Pancreas (tissue), 10 donors: ENCODE measurements at places on chromosomes 16 and 17. TPM values are rescaled to one million over a fixed set of nuclear protein-coding genes. Genes with fewer than 3 reads are reported as not detected.
A peak's percentile ranks its signal among the peaks of the same experiment; 100 is the strongest.

SPNS2 gene
- 16.5 TPM for total RNA-seq

TRPV3 gene
- total RNA-seq = 0.43 TPM

GRCh38 chr16:11957591-11958395, 7.2 kb upstream of the TNFRSF17 start:
- DNase-seq = no peak

DNA sequence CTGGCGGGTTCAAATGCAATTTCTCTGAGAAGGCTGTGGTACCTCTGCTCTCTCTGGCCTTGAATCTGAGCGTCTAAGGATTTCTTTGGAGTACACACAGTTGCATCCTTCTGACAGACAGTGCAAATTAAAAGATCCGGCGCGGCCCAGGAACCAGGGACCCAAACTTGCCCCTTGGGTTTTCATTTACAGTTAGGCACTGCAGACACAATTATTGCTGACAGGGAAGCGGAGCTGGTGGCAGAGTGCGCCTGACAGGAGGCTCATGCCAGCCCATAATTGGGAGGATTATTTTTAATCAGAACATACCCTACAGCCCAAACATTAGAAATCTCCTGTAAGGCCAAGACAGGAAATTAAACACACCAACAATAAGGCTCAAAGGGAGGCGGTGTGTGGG, 1023.4 kb upstream of the RBFOX1 start:
- DNase-seq = no peak

EVI2B gene
- total RNA-seq = 0.12 TPM

NPIPA5 gene
- 5.1 TPM for total RNA-seq

DNA sequence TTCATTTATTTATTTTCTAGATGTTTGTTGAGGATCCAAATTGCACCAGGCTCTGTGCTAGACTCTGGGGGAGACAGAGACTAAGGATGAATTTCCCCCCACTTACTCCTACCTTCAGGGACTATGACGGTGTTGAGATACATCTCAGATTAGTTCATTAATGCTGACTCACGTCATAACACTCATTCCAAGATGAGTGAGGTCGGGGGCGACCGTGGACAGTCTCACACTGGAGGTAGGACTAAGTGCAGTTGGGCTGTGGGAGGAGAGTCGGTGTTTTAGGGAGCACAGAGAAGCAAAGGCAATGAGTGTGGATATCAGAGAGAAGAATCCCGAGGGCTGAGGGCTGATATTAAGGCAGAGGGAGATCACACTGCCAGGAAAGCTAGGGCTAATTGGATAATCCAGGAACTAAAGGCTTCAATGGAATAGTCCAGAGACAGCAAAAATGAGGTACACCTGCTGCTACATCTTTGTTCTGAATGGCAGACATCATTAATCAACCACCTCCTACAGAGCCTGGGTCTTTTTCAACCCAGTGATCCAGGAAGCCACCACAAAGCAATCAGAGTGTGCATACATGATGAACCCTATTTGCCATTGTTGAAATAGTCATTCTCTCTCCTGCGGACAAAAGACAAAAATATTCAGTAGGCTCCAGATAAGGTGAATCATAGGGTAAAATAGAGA, 38.6 kb upstream of the CACNG4 start:
- DNase-seq = no peak

CCL13 gene
- 0.70 TPM for total RNA-seq

GRCh38 chr16:81263470-81264220, 25.2 kb downstream of the BCO1 start:
- no peak for DNase-seq

- peak; percentile 68 for DNase-seq
Measured at GRCh38 chr17:44363613-44364159, at the start of gene FAM171A2. Gene FAM171A2, minus strand, starts transcription at chr17:44363853. Its CDS starts 139 bp downstream, at chr17:44363714.

TPSB2 gene
- total RNA-seq = 0.69 TPM

- DNase-seq = no peak
Measured at GRCh38 chr16:7628981-7629380, 296.3 kb downstream of the RBFOX1 start.

- no peak for DNase-seq
Measured at GRCh38 chr17:29004081-29004692, 1.6 kb downstream of the SEZ6 start.

CX3CL1 gene
- 6.1 TPM for total RNA-seq

ENGASE gene
- 22.9 TPM for total RNA-seq

MYLK3 gene
- total RNA-seq = 0.24 TPM

CD7 gene
- 0.98 TPM for total RNA-seq

DNA sequence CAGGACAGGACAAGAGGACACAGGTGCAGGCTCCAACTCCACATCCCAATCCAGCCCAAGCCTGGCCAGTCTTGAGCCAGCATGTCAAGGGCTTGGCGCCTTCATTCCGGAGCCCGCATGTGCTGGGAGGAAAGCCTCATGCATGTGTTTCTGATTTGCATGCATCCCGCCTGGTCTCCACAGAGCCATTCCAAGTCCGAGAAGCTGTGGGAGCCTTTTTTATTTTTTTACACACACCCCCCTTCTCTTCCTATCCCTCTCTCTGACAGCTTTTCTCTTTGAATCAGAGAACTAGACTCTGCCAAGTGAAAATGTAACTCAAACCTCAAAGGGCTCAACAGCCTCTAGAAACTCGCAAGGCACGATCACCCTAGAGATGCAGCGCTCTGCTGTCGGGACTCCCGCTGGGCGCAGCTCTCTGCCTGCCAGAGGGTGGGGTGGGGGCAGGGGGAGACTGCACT, 45.1 kb downstream of the NOG start:
- no peak for DNase-seq

CTF1 gene
- 1.6 TPM for total RNA-seq

KRT33A gene
- total RNA-seq = not detected

CBX2 gene
- total RNA-seq = 1.2 TPM

- DNase-seq = no peak
Measured at GRCh38 chr16:49194537-49195236, 87.0 kb downstream of the CBLN1 start.

- no peak for DNase-seq
Measured at GRCh38 chr17:79027925-79028491, 4.0 kb downstream of the C1QTNF1 start.

- no peak for DNase-seq
Measured at GRCh38 chr17:12064395-12064794, 43.7 kb downstream of the MAP2K4 start.

- DNase-seq = no peak
Measured at GRCh38 chr16:87326151-87326571, 9.0 kb upstream of the C16orf95 start.

GRCh38 chr16:89001117-89002027, 24.4 kb upstream of the CBFA2T3 start:
- DNase-seq = no peak

GRCh38 chr17:61656721-61657217, 65.8 kb upstream of the NACA2 start:
- no peak for DNase-seq

DNA sequence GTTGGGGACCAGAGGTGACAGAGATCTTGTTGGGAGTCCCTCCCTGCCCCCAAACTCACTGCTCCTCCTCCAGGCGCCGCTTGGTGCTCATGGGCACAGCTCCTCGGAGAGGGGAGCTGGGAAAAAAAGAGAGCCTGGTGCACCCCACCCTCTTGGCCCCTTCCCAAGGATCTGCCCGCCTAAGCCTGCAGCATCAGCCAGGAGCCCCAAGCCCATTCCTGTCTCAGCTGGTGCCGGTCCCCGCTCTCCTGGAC, 400 bp downstream of the HCFC1R1 start:
- no peak for DNase-seq

CCL16 gene
- total RNA-seq = not detected

TMEM88 gene
- total RNA-seq = 3.2 TPM

- no peak for DNase-seq
Measured at GRCh38 chr16:48596326-48596725, 13.7 kb downstream of the N4BP1 start.

GRCh38 chr16:75919664-75920063, 193.4 kb upstream of the CPHXL start:
- no peak for DNase-seq

- no peak for DNase-seq
Measured at GRCh38 chr17:69511250-69511649, 96.8 kb downstream of the MAP2K6 start.

- no peak for DNase-seq
Measured at GRCh38 chr16:9261376-9261775, 169.9 kb downstream of the HAPSTR1 start.

GRCh38 chr16:49699841-49700175, 156.1 kb downstream of the ZNF423 start:
- DNase-seq = no peak

DNA sequence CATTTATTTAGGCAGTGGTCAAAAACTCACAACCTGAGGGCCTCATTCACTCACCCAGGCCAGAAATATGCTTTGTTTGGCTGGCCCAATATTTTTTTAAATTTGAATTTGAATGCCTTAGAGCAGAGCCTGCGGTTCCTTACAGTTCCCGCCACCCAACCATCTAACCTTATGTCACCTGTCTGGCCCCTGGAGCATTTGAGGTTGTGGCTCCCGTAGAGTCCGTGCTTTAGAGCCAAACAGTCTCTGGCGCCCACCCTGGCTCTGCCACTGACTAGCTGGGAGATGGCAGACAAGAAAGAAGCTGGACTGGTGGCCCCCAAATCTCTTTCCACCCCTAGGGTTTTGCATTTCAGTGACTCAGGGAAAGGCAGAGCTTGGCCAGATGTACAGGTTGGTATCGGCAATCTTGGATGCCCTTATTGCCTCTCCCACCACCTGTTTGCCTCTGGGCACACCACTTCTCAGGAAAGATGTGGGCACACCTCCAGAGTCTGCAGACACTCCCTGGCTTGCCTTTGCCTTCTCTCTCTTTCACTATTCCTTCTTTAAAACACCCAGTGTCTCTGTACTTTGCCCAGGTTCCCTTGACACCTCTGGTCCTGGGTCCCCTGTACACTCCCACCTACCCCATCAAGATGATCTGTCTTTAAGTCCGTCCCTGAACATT, 1.9 kb upstream of the MAP3K14 start:
- DNase-seq = no peak

DNA sequence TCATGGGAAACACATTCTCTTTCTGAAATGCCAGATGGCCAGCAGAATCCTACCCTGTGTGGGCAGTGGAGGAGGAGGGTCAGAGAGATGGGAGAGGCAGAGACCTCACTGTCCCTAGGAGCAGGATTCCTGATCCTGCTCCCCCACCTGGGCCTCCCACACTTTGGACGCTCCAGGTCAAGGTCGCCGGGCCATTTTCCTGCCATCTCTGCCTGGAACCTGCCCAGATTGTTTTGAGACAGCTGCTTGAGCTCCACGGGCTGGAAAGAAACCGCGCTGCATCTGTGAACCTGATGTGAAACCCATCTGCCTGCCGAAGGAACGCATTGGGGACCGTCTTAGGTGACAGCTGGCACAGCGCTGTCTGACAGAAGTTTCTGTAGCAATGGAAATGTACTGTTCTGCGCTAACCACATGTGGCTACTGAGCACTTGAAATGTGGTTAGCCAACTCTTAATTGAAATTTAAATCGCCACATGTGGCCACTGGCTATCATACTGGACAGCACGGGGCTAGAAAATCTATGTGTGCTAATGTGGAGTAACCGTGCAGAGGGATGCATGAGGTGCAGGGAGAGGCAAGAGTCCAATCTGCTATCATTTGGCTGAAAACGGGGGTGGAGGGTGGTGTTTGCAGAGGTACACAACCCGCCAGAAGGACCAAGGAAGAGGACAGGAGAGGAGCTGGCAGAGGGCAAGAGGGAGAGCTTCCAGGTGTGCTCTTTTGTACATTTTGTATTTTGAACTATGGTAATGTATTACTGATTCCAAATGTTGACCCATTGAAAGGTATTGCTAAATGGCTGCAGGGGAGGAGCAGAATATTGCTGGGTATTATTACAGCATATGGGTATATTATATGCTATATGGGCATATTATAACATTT, 15.4 kb upstream of the NUBP1 start:
- DNase-seq = no peak

DNA sequence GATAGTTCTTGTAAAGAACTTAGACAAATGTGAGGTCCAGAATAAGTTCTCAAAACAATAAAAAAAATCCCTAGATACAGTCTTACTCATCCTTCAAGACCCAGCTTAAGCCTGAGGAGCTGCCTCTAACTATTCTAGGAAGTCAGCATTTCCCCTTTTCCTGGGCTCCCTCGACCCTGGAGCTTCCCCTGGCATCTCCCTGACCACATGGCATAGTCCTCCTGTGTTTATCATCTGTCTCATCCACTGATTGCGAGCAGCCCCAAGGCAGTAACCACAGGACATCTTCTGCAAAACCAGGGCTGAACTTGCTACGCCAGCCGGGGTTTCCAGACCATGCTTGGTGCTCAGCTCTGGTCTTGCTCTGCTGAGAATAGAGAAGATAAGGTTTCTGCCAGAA, 36.7 kb upstream of the NLRP1 start:
- no peak for DNase-seq

DNA sequence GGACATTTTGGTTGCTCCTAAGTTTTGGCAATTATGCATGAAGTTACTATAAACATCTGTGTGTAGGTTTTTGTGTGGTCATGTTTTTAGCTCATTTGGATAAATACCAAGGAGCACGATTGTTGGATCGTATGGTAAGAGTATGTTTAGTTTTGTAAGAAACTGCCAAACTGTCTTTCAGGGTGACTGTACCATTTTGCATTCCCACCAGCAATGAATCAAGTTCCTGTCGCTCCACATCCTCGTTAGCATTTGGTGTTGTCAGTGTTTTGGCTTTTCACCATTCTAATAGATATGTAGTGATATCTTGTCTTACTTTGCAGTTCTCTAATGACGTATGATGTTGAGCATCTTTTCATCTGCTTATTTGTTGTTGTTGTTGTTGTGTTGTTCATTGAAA, 20.2 kb downstream of the TENT4B start:
- DNase-seq = no peak

GRCh38 chr16:83653785-83654184, 154.0 kb upstream of the HSBP1 start:
- no peak for DNase-seq

PTX4 gene
- not detected for total RNA-seq

- no peak for DNase-seq
Measured at GRCh38 chr16:89596957-89597649, 16.3 kb upstream of the DPEP1 start.

DNA sequence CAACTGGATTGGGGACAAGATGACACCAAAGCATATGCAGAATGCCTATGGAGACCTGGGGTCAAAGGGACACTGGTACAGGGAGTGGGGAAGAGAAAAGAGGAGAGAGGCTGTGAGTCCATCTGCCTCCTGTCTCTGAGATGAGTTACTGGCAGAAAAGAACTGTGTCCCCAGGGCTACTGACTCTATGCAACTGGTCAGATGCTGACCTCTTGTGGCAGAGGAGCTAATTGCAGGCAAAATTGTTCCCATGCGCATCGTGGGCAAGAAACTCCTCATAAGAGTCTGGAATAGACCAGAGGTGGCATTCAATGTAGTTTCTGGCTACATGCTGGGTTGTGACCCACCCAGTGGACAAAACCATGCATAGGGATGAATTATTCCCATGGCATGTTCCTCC, 26.1 kb upstream of the MLKL start:
- DNase-seq = no peak

DNA sequence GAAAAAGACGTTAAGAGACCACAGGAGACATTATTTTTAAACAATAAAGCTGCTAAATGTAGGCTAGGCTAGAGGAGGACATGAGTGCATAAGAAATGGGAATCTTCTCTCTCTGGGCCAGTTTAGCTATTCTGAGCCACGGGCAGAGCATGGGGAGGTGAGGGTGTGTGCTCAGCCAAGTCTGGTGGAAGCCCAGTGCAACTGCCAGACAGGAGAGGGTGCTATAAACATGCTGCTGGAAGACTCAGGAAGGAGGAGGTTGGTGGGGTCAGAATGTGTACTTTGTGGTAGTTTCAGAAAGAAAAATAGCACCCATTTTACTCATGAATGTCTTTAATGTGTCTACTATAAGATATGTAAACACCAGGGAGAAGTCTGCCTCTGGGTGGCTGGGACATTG, 5.9 kb upstream of the SDK2 start:
- DNase-seq = no peak
